ENCODE measurements at places on chromosomes 7 and 10.

DNA sequence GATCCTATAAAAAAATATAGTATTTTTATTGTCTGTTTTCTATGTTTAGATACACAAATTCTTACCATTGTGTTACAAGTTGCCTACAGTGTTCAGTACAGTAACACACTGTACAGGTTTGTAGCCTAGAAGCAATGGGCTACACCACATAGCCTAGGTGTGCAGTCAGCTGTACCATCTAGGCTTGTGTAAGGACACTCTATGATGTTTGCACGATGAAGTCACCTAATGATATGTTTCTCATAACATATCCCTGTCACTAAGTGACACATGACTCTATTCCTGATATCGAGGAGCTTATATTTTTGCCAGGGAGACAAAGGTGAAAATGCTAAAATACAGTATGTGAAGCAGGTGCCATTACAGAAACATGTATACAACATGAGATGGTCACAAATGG, 18.6 kb downstream of the ZNF25 start:
- no peak for DNase-seq

GRCh38 chr7:108441392-108441955, 14.8 kb downstream of the NRCAM start:
- no peak for DNase-seq

DNA sequence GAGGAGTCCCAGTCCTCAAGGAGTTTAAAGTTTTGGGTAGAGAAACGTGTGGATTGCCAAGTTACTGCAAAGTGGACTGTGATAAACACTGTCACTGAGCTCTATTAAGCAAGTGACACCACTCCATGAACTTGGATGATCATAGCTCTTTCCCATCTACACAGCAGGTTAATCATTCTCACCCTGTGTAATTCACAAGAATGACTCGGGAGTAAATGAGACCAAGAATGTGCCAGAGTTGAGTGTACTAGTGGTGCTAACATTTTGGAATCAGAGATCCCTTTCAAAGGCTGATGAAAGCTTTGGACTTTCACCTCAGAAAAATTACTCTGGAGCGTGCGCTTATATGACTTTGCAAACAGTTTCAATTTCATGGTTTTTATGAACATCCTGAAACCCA, 80.8 kb downstream of the RBM20 start:
- DNase-seq = no peak

GRCh38 chr10:31604096-31604495, 285.1 kb downstream of the ZEB1 start:
- no peak for DNase-seq

GRCh38 chr7:151657173-151657572, 137.5 kb upstream of the RHEB start:
- no peak for DNase-seq

DNA sequence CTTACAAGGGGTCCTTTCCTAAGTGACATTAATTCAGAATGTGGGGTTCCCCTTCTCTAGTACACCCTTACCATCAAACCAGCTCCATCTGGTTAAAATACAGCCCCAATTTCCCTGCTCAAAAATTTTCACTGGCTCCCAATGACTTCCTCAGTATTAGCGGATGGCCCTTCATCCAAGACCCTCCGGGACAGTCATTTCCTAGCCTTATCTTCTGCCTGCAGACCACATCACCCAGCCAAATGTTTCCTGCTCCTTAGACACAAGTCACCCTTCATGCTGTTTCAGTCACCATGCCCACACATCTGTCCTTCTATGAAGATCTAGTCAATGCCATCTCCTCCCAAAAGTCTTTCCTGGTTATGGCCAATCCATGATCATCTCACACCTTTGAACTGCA, 45.2 kb downstream of the PARD3 start:
- no peak for DNase-seq

DNA sequence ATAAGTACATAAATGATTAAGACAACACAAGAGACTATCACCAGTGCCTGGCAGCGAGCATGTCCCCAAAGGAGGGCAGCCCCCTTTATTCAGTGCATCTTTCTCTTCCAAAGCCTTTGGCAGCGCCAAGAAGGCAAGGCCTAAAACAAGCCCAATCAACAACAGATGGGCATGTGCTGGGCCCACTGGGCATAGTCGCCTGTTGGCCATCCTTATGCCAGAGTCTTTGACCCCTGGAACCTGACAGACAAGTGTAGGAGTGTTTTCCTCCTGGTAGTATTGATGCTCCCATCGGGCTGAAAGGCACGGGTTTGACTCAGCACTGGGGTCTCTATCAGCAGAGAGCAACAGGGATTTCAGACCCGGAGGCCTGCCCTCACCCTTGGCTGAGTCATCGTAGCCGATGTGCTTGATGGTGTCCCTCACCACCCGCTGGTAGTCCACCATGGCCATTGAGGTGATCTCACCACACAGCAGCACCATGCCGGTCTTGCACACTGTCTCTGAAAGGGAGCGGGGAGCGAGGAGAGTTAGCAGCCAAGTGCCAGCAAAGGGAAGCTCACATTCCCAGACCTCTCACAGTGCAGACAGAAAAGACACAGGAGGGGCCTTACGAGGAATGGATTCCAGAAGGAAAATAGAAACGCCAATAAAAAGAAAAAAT, 5.8 kb downstream of the MAT1A start:
- no peak for DNase-seq

- no peak for DNase-seq
Observed at GRCh38 chr7:116354171-116354545, 143.8 kb downstream of the TES start.

All from stimulated activated CD8-positive, alpha-beta memory T cell treated with anti-CD3 and anti-CD28 coated beads, Interleukin-7, amount 100 ng/mL, for 4 hours (primary cell).